ENCODE measurements at places on chromosomes 5 and 9.
A peak's percentile ranks its signal among the peaks of the same experiment; 100 is the strongest.

DNA sequence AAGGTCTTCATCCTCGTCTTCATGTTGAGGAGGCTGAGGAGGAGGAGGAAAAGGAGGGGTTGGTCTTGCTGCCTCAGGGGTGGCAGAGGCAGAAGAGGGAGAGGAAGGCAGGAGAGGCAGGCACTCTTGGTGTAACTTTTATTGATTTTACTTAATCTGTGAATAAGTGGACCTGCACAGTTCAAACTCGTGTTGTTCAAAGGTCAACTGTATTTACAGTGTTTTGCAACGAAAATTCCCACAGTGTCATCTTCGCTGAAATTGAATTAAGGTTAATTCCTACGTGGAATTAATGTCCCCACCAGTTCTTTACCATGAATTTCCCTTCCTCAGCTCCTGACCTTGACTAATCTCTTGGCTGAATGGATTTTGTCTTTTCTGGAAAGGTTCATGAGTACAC is 21.2 kb upstream of the ENHO start:
- no peak for DNase-seq

- DNase-seq, result peak; percentile 68
Measured at GRCh38 chr5:78586251-78586650, 62.3 kb downstream of the LHFPL2 start.

- peak; percentile 14 for DNase-seq
Measured at GRCh38 chr9:71285191-71285656, 163.8 kb upstream of the TRPM3 start.

GRCh38 chr9:98811051-98811650 is 3.7 kb downstream of the GALNT12 start:
- peak; percentile 91 for DNase-seq

GRCh38 chr9:122172131-122172530 is 12.4 kb downstream of the MORN5 start:
- no peak for DNase-seq

- peak; percentile 46 for DNase-seq
Measured at GRCh38 chr5:111997711-111998110, 240.7 kb upstream of the NREP start.

GRCh38 chr9:123509646-123510045 is 153.6 kb downstream of the CRB2 start:
- DNase-seq, result no peak

- DNase-seq, result no peak
Measured at GRCh38 chr9:76697554-76697953, 66.7 kb upstream of the PCA3 start.

DNA sequence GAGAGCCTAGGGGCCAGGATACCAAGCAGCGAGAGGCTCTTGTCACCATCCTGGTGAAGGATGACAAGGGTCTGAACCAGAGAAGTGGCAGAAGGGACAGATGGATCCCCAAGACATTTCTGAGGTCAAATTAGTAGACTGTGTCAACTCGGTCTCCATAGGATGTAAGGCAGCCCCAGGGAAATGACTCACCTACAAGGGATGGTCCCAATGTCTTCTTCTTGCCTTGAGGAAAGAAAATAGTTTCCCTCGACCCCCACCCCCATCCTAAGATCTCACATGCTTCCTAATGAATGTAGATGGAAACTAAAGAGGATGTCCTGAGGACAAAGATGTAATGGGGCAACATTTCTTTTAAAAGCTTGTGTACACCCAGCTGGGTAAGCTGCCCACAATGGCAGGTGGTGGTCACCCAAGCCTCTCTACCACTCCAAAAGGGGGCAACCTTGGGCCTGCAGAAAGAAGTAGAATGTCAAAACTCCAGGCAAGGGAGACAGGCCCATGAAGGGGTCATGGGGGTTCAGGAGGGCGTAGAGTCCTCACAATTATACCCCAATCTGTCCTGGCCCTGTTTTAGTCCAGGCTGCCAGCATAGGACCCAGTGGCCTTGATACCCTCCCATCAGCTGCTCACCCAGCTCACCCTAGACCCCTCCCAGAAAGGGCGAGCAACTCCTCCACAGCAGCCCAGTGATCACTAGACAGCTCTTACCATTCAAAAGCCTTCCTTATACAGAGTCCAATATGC is 187.4 kb downstream of the ACTL7B start:
- no peak for DNase-seq

GRCh38 chr5:117077142-117077541 is 502.5 kb upstream of the SEMA6A start:
- no peak for DNase-seq

DNA sequence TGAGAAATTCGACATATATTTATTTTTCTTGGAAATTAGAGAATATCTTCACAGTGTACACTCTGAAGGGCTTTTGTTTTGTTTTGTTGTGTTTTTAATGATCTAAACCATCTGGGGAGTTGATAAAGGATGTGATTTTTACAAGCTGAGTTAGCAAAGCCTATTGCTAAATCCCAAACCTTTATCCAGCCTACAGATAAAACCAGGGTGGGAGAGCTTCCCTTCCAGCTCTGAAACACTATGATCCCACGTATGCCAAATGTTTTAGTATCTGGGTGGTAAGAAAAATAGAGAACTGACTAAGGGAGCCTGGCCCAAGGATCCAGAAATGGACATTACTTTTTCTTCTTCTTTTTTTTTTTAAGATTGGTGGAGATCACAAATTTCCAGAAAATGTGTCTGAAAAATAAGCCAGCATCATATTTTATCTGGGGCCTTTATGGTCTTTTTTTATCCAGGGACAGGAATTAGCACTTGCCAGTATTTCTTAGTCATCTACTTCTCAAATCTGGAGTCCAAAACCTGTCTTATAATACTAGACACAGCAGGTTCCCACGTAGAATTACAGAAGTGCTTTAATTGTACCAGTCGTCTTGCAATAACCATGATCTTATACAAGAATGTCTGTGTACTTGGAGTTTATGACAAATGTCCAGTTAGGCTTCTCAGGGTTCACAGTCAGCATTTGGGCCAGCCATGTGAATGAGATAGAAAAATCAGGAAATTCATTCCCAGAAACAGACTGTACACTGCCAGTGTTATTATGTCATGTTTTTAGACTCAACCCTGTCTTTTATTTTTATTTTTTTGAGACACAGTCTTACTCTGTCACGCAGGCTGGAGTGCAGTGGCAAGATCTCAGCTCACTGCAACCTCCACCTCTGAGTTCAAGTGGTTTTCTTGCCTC is 290.8 kb upstream of the MPDZ start:
- DNase-seq, result no peak

GRCh38 chr9:17829064-17829463 is 250.2 kb downstream of the SH3GL2 start:
- DNase-seq, result no peak

DNA sequence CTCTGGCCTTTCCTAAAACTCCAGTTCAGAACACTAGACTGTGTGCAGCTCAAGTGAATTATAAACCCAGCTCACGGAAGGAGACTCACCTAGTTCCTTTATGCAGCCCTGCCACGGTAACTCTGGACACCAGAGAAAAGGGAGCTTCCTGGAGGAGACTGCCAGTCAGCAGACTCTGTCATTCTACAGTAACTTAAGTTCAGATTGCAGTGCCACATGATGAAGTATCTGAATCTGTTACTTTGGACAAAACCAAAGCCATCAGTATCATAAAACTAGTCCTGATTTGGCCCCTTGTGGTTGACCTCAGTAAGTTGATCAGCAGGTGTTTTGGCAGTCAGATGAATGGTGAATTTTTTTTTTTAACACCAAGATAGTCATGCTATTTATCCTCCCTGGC is 2.7 kb downstream of the MTRR start:
- DNase-seq, result no peak

GRCh38 chr9:97470076-97470475 is 31.4 kb upstream of the TMOD1 start:
- DNase-seq, result no peak

- DNase-seq, result no peak
Measured at GRCh38 chr9:121394292-121394691, 24.2 kb upstream of the STOM start.
